Stimulated activated effector memory CD8-positive, alpha-beta T cell treated with anti-CD3 and anti-CD28 coated beads, Interleukin-12 subunit alpha, Interleukin-12 subunit beta, amount 100 ng/mL, for 72 hours (primary cell): ENCODE measurements at places on chromosomes 12 and 14.

DNA sequence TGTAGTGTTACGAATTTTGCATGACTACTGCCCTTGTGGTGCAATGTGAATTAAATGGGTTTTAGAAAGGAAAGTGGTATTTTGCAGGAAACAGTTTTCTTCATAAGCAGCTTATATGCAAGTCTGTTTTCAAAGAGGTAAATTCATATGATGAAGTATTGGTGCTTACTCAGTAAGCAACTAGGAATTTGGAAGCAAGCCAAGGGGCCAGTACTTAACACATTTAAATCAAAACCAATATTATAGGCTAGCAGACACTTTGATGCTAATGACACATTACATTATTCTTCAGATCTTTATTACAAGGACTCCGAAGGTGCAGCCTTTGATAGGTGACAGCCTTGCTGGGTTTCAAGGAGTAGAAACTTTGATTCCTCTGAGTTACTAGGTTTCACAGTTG lies 23.1 kb downstream of the MGAT4C start:
- no peak for DNase-seq

- DNase-seq, result no peak
Measured at GRCh38 chr12:66269757-66270383, 32.4 kb upstream of the HELB start.

DNA sequence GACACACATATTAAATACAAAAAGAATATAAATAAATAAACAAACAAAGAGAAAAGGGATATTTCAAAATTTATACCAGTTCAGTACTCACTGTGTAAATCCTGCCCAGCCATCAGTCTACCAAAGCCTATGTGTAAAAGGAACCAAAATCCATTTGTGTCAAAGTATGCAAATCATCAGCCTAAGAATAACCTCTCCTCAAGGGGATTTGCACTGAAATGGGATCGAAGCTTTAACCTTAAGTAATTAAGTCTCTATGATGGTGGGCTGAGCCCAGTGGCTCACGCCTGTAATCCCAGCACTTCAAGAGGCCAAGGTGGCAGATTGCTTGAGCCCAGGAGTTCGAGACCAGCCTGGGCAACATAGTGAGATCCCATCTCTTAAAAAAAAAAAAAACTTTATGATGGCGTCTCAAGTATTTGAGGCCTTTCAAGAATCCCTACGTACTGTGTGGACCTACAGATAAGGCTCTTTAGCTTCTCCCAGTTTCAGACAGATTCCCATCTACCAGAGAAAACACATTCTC lies 57.8 kb upstream of the METAP2 start:
- DNase-seq, result no peak

DNA sequence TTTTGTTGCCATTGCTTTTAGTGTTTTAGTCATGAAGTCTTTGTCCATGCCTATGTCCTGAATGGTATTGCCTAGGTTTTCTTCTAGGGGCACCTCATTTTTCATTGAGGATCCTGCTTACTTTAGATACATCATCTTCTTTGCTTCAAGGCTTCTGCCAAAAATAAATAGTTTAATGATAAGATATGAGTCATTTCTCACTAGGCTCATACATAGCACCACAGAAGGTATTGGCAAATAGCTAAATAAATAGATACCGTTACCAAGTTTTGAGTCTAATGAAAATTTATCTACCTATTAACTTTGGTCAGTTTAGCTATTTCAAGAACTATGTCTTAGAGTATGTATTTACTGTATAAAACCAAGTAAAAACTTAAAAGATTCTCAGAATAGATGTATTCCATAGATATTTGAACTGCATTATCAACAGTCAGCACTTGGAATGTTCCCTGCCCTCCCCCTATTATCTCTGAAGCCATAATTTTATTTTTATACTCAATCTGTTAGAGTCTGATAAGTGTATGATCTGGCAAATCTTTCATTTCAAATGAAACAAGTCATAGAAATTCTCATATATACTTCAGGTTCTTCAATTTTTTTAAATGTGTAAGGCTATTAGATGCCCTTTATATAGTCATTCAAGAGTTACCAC lies 310.2 kb downstream of the CCDC91 start:
- no peak for DNase-seq

- no peak for DNase-seq
Measured at GRCh38 chr12:25001311-25001710, 52.4 kb upstream of the BCAT1 start.

DNA sequence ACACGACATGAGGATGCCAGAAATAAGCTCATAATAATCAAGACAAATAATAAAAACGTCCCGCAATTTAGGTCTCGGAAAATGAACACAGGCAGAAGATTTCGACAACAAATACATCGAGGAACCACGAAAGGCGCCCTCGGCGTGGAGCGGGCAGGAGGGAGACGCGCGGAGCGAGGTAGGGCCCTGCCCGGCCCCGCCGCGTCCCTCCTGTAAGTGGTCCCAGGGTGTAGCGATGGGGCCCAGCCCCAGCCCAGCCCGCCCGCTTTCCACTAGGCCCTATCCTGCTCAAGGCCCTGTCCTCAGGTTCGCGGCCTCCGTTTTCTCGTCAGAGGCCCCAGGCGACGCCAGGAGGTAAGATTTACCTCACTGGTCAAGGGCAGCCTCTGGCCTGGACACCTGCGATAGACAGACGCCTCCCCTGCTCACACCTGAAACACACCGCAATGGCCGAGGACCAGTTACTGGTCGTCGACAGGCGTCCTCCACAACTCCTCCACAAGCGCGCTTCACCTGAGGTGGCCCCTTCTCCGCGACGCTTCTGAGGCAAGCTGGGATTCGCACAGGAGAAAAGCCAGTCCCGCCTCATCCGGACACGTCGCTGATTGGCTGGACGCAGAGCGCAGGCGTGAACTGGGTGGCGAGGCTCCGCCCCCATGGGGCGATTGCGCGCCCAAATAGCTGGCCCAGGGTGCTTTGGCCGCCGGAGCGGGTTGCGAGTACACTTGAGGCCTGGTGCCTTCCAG lies at the start of gene SYCP3:
SYCP3 (minus strand) TSS at position 543 of the 746 bp plus-strand sequence. CDS start 1,527 bp downstream, outside the sequence.
- no peak for DNase-seq

GRCh38 chr12:63917864-63918799 lies 73.6 kb downstream of the SRGAP1 start:
- no peak for DNase-seq

DNA sequence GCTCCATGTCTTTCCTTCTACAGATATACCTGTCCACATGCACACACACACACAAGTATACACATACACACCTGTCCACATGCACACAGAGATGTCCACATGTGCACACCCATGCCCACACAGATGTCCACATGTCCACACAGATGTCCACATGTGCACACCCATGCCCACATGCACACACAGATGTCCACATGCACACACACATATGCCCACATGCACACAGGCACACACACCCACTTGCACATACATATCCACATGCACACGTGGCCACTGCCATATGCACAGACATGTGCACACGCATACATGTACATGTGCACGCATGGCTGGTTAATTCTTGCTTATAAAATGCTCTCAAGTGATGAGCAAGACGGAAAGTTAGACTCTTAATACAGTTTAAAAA lies 32.2 kb downstream of the ELK3 start:
- DNase-seq, result no peak

DNA sequence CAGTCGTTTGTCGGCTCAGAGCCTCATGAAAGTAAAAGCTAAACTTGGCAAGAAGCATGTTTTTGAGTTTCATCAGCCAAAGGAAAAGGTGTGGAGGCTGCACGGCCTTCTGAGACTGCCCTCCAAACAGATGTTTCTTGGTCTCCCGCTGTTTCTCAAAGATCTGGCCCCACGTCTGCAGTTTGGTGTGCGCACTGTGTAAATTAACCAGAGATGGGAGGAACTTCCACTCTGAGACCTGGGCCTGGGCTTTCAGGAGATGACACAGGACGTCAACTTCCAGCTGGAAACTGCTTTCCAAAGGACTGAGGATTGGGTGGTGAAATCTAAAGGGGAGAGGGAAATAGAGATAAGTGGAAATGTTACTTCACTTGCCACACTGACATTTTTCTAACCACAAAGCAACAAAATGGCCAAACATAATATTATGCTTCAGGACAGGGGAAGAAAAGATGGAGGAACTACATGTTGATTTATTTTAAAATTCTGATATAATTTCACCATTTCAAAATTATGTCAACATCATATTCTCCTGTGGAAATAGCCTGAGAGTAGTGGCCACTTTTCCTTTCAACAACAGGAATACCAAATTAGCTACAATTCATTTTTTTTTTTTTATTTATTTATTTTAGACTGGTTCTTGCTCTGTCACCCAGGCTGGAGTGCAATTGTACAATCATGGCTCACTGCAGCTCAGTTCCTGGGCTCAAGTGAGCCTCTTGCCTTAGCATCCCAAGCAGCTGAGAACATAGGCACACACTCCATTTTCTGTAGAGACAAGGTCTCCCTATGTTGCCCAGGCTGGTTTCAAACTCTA lies 27.6 kb downstream of the KICS2 start:
- DNase-seq, result no peak

- no peak for DNase-seq
Measured at GRCh38 chr12:106273491-106273890, 25.7 kb upstream of the CKAP4 start.

GRCh38 chr14:39267608-39268005 lies 33.9 kb downstream of the MIA2 start:
- no peak for DNase-seq

DNA sequence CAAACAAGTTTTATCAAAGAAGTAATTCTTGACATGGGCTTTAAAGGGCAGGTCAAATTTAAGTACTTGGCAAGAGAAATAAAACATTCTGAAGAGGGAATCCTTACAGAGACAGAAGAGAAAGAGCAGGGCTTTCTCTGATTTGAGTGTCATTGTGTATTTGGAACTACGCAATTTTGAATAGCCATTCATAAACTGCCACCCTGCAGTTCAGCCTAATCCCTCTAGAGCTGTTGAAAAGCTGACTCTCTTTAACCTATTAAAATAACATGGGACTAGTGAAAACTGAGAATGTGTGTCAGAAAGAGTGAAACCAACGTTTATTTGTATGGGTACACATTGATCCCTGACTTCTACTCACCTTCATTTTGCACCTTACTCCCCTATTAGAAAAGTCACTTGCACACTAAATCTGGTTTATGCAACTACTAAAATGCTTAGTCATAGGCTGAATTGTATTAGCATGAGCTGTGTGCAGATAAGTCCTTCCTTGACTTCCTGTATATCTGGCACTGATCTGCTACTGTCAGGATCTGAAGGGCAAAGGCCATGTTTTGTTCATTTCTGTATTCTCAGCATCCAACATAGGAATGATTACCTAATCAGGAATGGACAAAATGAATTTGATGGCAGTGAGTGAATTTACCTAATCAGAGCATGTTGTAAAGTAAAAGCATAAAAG lies 458.9 kb downstream of the NOVA1 start:
- DNase-seq, result no peak

DNA sequence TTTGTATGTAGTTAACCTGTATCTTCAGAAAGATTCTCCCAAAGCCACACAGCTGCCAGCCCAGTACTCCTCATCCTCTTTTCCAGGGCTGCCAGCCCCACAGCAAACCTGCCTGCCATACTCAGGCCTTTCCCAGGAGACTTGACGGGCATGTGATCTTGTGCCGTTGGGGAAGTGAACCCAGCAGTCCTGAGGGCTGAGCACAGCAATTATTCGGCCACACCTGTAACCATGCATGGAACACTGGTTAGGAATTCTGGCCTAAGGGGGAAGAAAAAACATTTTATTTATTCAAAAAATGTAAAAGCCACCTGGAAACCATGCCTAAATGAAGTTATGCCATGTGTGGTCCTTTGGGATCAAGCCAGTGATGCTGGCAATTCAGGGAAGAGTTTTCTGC lies 145.3 kb downstream of the GRIN2B start:
- no peak for DNase-seq

DNA sequence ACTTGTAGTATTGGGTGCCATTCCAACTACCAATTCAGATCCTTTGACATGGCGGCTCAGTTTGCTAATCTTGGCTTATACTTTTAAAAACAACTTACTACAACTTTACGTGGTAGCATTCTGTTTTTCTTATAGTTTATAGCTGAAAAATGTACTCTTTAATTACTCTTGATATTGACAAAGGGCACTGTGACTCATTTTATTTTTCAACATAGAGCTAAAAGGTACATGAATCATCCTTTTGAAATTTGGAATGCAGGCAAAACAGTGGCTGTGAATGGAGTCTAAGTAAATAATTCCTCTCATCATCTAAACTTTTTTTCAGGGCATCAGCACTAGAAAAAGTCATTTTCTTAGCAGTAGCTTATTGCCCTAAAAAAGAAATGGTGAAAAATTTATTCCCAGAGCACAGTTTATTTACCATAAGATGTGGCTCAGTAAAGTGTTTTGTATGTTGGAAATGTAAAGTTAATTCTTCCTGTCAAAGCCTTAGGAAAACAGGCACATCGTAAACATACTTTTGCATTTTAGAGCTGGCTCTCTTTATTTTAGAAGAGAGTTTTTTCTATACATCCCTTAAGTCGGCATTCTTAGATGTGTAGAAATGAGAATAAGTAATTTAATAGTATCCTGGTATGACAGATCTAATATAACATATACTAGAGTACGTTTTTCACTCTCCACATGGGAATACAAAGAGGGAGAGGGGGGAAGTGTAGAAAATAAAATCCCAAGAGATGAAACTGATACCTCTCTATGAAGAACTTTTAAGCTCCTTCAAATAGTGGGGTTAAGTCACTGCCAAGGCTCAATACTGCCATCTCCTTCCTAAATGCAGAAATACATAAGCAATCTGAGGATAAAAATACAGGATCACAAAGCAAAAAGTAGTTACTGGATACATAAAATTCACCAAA lies 55.2 kb downstream of the SLC25A21 start:
- no peak for DNase-seq

DNA sequence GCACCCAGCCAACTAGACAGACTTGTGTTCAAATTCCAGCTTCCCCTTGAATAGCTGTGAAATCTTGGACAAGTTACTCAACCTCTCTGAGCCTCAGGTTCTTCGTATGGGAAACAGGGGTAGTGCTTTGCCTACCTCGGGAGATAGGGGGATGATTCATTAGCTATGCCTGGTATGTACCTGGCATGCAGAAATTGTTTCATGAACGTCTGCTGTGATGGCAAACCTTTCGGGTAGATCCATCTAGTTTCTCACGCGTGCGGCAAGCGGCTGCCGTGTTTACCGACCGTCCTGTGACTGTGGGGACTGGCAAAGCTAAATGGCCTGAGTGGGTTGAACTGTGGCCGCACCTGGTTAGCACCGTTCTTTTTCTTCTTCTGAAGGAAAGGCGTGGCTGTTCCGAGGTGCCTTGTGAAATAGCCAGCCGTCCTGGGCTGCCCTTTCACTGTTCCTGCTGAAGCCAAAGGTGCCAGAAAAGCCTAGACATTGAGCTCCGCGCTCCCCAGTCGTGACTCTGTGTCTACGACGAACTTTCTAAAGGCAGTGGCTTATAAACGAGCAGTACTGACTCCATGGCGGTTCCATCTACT lies 40.6 kb upstream of the MED13L start:
- DNase-seq, result no peak

- no peak for DNase-seq
Measured at GRCh38 chr12:93229494-93230325, 148.0 kb upstream of the NUDT4 start.

GRCh38 chr12:58668871-58669270 lies 251.4 kb downstream of the LRIG3 start:
- DNase-seq, result no peak
